Activated CD4-positive, alpha-beta T cell treated with anti-CD3 and anti-CD28 coated beads, Interleukin-10, Interleukin-2, amounts not matched to agents 100 ng/mL and 50 ng/mL, durations not matched to agents 16 hours and 8 hours (primary cell): ENCODE measurements at places on chromosomes 3 and 15.

- peak; percentile 66 for DNase-seq
Observed at GRCh38 chr3:44913868-44914468, 39.6 kb downstream of the TGM4 start.

- no peak for DNase-seq
Observed at GRCh38 chr3:100932491-100932890, 60.7 kb downstream of the ABI3BP start.

DNA sequence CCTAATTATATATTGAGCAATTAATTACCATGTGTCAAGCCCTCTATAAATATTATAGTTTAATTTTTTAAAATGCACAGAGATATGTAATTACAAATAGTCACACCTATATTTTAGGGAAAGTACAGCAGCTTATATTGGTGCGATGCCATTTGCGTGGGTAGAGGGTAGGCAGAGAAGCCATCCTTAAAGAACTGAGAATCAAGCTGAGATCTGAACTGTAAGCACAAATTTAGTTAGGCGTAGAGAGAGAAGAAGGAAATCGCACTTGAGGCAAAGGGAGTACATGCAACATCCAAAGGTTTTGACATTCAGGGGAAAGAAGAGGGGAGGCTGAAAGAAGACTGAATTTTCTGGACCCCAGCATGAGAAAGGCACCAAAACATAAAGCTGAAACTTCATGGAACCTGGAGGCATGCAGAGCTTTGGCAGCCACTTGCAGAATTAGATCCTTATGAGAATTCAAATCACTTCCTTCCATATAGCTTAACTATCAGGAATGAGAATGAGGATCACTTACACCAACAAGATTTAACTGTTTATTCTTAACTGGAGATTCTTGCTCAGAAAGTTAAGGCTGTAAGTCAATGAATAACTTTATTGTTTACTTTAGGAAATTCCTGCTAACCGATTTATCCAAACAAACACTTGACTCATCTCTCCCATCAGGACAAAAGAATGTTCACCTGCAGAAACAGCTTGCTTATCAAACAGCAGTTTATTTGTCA is 114.3 kb downstream of the TGFBR2 start:
- DNase-seq: no peak

DNA sequence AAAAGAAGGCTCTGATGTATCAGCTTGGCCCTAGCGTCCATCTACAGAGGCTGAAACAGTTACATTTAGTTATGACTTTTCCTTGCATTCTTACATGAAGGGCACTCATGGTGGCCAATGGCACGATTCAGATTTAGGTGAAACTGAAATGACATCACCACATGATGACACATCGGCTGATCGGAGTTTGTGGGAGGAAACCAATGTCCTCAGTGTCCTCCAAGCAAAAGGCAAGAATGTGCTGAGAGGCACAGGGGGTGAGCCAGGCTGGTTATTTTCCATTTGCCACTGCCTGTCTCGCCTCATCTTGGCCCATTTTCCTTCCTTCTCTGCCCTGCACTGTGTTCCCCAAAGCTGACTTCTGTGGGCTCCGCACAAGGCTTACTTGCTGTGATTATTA is 34.4 kb downstream of the TARS3 start:
- peak; percentile 64 for DNase-seq

DNA sequence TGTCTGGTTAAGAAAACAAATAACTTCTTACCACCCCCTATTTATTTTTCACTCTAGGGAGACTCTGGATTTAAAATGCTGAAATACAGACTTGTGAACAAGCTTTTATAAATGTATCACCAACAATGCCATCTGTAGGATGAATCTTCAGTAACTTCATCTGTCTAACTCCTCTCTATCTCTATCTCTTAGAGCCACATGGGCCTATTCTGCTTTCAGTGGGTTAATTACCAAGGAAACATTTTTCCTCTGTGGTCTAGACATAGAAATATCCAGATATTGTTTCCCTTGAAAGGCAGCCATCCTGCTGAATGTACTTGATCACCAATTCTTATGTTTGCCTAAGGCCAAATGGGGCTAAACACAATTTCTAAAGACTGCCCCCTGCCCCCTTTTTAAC is 167.6 kb upstream of the COL8A1 start:
- no peak for DNase-seq

GRCh38 chr3:124907957-124908356 is 20.8 kb upstream of the ITGB5 start:
- no peak for DNase-seq

GRCh38 chr3:20924646-20925385 is 738.8 kb upstream of the SGO1 start:
- DNase-seq: no peak

- no peak for DNase-seq
Observed at GRCh38 chr3:192229866-192230265, 497.5 kb downstream of the FGF12 start.

- DNase-seq: no peak
Observed at GRCh38 chr15:101522621-101523559, 33.4 kb upstream of the PCSK6 start.

GRCh38 chr15:79967298-79968182 is 3.5 kb downstream of the BCL2A1 start:
- DNase-seq: peak; percentile 87

- no peak for DNase-seq
Observed at GRCh38 chr3:43736558-43737440, 46.1 kb downstream of the ABHD5 start.

DNA sequence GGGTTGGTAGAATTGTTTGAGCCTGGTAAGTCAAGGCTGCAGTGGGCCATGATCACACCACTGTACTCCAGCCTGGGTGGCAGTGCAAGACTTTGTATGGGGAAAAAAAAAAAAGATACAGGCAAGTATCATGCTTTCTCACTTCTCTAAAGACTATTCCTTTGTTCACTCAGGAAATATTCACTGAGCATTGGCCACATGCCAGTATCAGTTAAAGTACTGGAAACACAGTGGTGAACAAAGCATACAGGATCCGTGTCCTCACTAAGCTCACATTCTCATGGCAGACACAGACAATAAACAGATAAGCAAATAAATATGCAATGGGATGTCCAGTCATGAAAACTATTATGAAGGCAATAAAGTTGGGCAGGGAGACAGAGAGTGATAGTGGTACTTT is 5.1 kb upstream of the MTHFS start:
- DNase-seq: no peak

DNA sequence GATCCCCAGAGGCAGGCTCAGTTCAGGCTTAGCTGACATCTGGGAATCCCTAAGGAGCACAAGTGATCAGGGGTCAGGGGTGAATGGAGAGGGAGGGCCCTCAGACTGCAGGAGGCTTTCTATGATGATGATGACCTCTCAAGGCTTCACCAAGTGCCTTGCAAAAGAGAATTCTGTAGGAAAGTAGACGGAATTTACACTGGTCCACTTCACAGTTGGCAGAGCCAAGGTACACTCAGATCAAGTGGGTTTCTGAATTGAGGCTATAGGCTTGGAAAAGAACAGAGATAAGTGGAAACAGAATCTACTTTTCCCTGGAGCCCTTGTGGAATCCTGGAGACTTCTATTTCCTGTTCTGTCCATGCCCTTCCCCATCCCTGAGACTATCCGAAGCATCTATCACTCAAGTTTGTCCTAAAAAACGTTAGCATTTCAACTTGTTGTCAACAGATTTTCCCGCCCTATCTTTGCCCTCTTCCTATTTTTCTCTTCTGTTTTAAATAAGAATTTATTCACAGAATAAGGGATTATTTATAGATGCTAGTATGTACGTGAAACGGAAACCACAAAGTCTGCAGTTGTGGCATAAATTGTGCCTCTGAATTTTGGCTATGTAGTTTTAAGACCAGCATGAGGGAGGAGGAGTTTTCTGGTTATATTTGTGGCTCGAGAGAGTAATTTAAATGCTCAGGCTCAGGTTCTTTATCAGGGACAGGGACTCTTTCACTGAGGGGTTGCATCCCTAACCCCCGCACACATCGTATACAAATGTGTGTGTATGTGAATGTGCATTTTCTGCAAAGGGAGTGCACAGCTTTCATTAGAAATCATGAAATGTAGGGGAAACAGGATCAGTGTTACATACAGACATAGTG is 12.8 kb downstream of the GCSAM start:
- DNase-seq: no peak

DNA sequence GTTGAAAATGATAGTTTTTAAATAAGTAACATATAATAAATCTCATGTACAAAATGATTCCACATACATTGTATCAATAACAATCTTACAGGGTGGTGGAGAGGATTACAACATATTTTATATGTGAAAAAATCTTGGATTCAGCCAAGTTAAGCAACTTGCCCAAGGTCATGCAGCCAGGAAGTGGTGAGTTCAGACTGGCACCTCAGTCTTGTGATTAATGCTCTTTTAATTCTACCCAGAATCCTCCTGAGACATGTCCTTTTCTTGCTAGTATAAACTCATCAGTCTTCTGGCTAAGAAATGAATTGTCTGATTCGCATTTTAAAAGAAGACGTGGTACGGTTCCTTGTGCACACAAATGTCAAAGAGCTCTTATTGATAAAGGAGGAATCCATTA is 4.5 kb upstream of the MYRIP start:
- DNase-seq: no peak

- no peak for DNase-seq
Observed at GRCh38 chr3:72891053-72891855, 3.4 kb downstream of the GXYLT2 start.

- DNase-seq: no peak
Observed at GRCh38 chr3:47469616-47470015, 6.1 kb downstream of the SCAP start.

- DNase-seq: no peak
Observed at GRCh38 chr3:194091141-194091540, 44.8 kb upstream of the HES1 start.

- DNase-seq: no peak
Observed at GRCh38 chr3:171057072-171057471, 30.6 kb upstream of the SLC2A2 start.

DNA sequence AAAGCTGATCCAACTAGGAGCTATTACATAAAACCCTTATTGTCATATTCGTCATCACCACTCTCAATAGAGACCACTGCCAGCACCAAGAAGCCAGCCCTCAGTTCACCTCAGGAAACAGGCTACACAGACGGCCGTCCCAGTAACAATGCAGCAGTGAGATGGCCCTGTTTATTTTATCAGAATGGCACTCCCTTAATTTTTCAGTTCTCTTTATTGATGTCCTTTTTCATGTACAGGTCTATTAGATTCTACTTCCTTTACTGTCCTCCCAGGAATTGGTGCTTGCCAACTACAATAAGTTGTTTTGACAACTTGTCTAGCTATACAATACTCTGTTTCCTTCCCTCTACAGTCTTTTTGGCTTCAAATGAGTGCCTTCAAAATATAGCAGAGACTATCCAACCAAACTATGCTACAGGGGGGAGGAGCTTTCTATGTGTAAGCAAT is 272.5 kb downstream of the ZBTB20 start:
- no peak for DNase-seq

GRCh38 chr3:119015942-119016341 is 18.7 kb downstream of the IGSF11 start:
- DNase-seq: no peak

DNA sequence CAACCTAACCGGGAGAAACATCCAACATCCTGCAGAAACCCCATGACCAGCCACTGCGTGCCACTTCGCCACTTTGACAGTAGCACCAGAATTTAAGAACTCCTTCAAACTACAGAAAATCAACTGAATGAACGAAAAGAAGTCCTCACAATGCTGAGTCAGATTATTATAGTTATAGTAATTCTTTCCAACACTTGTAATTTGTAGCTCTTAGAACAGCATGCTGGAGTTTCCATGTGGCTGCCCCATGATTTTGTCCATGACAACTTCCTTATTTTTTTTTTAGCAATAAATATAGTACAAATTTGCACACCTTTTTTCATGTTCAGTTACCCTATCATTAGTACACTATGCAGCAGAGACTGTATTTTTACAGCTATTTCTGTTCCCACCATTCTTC is 26.1 kb upstream of the SSR3 start:
- no peak for DNase-seq

- DNase-seq: no peak
Observed at GRCh38 chr15:42068601-42069000, 25.8 kb downstream of the PLA2G4D start.

DNA sequence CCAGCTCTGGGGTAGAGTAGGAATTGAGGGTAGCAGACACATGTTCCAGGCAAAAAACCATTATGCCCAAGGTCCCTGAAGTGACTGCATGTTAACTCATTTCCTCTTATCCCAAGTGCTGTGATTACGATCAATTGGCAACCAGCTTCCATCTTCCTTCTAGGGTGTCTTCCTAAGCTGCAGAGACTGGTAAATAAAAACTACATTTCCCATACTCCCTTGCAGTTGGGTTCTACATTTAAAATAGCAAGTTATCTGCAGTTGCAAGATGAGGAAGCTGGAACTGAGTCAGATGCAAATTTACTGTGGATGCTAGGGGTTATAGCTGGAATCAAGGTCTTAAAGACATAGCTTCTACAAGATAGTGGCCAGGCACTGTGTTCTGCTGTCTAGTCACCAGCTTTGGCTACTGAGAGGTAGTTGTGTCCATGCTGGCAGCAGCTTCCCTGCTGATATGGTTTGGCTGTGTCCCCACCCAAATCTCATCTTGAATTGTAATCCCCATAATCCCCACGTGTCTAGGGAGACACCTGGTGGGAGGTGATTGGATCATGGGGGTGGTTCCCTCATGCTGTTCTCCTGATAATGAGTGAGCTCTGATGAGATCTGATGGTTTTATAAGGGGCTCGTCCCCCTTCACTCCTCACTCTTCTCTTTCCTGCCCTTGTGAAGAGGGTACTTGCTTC is 51.3 kb upstream of the FBN1 start:
- no peak for DNase-seq

- DNase-seq: peak; percentile 68
Observed at GRCh38 chr3:143775459-143775858, 72.8 kb downstream of the SLC9A9 start.

DNA sequence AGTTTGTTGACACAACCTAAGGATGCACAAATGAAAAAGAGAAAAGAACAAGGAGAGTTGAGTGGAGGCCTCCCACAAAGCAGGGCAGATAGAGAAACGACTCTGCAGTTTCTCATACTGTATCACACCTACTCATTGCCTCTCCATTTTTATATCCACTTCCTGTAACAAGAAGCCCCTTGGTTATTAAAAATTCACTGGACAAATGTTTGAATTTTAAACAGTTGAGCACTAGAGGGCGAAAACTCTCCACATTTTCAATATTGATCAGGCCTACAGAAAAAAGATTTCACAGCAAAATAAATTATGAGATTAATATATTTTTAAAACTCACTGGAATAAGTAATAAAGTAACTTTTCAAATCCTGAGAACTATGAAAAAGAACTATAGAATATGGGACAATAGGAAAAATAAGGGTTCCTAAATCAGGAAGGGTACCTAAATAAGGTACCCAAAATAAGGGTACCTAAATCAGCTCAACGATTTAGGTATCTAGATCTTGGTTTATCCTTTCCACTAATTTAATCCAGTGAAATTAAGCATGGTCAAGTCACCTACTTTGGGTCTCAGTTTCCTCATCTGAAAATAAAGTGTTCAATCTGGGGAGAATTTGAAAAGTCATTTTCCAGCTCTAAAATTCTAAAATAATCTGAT is 47.0 kb upstream of the PPIB start:
- peak; percentile 55 for DNase-seq

- no peak for DNase-seq
Observed at GRCh38 chr3:111981457-111981763, 2.6 kb downstream of the ABHD10 start.

GRCh38 chr15:81740416-81740815 is 305.4 kb downstream of the MEX3B start:
- no peak for DNase-seq

- no peak for DNase-seq
Observed at GRCh38 chr3:56954125-56954524, 106.3 kb upstream of the SPATA12 start.
